ENCODE measurements at places on chromosomes 2 and 18. TPM values are rescaled to one million over a fixed set of nuclear protein-coding genes. Genes with fewer than 3 reads are reported as not detected.

The DYNC1I2 gene
- total RNA-seq, result 101 TPM

The DNAJC5G gene
- total RNA-seq, result not detected

The CHRNG gene
- total RNA-seq, result not detected

The RIT2 gene
- not detected for total RNA-seq

The PROM2 gene
- 0.32 TPM for total RNA-seq

The MC2R gene
- total RNA-seq, result not detected

The KCNK3 gene
- total RNA-seq, result under 0.01 TPM

The SELENOI gene
- total RNA-seq, result 34.1 TPM

The MTCL1 gene
- 80.5 TPM for total RNA-seq

The CACNB4 gene
- total RNA-seq, result 0.43 TPM

The HMSD gene
- 1.3 TPM for total RNA-seq

The CIB4 gene
- total RNA-seq, result not detected

The ESPNL gene
- 4.2 TPM for total RNA-seq

The MPP4 gene
- 5.2 TPM for total RNA-seq

The STARD6 gene
- total RNA-seq, result not detected

The SKA1 gene
- 13.4 TPM for total RNA-seq

The MOGAT1 gene
- total RNA-seq, result not detected

The ADAM17 gene
- total RNA-seq, result 59.2 TPM

The ZNF521 gene
- 11.3 TPM for total RNA-seq

The CFAP221 gene
- not detected for total RNA-seq

The OBSL1 gene
- total RNA-seq, result 67.0 TPM

The RGPD5 gene
- 42.3 TPM for total RNA-seq

The PRKD3 gene
- total RNA-seq, result 85.9 TPM

The ARPC2 gene
- total RNA-seq, result 483 TPM

The EVX2 gene
- total RNA-seq, result not detected

The MYCN gene
- total RNA-seq, result 0.32 TPM

The LYPD6B gene
- total RNA-seq, result 3.0 TPM

The IL1F10 gene
- not detected for total RNA-seq

The MBD5 gene
- 20.6 TPM for total RNA-seq

The FRZB gene
- 0.43 TPM for total RNA-seq

The ZBTB7C gene
- not detected for total RNA-seq

The GCFC2 gene
- total RNA-seq, result 19.0 TPM

The CYP27A1 gene
- 16.1 TPM for total RNA-seq

The NAT8 gene
- total RNA-seq, result not detected

The CYB5A gene
- 35.4 TPM for total RNA-seq
